Liver (tissue), 10 donors: ENCODE measurements at places on chromosomes 2 and 18.

GRCh38 chr18:61554117-61554776 lies 221.0 kb downstream of the CDH20 start:
- DNase-seq: no peak

- DNase-seq: no peak
Observed at GRCh38 chr2:105789745-105790460, 45.2 kb downstream of the NCK2 start.

DNA sequence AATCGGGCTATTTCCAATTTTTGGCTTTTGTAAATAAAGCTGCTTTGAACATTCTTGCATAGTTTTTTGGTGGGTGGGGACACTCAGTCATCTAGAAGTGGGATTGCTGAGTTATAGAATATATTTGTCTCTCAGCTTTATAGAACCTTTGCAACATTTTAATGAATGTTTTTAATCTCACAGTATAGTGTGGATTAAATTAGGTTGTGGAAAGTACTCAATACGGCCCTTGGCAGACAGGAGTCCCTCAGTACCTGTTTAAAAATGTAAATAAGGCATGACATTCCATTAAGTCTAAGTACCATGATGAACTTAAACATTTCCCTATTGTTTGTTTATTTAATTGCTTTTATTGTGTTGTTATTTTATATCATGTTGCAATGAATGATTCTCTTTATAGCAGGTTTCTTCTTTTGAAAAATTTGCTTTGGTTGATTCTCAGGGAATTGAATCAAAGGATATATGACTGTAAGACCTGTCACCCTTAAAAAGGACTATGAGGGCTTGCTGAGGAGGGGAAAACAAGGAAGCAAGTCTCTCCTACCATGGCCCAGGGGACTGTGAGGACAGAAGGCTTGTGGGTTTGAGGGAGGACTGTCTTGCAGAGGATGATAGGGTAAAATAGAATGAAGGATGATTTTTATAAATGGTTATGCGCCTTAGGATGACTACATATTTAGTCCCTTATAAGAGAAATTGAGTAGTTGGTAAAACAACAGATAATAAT lies 165.1 kb downstream of the RPIA start:
- no peak for DNase-seq

DNA sequence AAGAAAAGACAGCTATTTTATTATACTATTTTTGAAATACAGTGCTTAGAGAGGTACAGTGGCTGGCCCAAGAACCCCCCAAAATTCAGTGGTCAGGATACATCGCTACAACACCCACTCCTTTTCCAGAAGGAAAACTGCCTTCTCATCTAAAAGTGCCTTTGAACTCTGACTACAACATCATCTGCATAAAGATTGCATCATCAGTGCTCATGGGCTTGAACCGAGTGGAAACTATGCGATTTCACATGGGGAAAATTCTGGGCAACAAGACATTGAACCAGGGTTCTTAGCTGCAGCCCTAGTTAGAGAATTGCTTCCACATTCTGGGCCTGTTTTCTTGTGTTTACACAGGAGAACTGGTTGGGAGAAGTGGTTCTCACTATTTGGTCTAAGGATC lies 294.6 kb upstream of the SLC14A2 start:
- no peak for DNase-seq

DNA sequence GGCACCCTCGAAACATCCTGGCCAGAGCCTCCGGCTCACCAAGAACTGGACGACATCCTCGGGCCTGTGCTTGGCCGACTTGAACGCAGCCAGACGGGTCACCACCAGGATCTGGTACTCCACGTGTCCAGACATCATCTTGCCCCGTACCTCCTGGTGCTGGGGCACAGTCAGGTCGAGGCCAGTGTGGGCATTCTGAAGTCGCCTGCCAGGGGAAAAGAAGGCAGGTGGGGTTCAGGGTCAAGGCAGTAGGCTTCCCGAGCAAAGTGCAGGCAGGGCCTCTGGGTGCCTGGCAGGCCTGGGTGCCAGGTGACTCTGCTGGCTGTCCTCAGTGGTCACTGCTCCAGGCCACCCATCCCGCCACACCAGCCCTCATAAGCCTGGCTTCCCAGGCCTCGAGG lies 5.6 kb downstream of the HS1BP3 start:
- no peak for DNase-seq

GRCh38 chr2:26235089-26235488 lies 9.3 kb downstream of the HADHA start:
- DNase-seq: no peak
